ENCODE measurements at places on chromosomes 13 and 19. TPM values are rescaled to one million over a fixed set of nuclear protein-coding genes. Genes with fewer than 3 reads are reported as not detected.
A peak's percentile ranks its signal among the peaks of the same experiment; 100 is the strongest.

DNA sequence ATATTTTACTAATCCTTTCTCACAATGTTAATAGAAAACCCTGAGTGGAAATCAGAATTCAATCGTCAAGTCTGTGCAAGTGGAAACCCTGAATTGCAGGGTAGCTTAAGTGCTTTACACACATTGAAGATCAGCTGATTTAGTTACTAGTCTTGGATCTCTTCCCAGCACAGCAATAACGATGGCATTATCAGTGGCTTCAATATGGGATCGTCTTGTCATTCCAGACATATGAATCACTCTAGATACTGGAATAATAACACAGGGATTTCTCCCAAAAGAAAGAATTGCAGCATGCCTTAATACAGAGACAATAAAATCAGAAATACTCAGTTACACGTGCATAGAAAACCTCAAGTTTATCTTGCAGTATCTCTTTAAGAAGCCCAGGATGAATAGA is 12.6 kb upstream of the METTL21C start:
- DNase-seq, result no peak

GRCh38 chr13:41286370-41286769 is 23.0 kb upstream of the MTRF1 start:
- DNase-seq, result no peak

DNA sequence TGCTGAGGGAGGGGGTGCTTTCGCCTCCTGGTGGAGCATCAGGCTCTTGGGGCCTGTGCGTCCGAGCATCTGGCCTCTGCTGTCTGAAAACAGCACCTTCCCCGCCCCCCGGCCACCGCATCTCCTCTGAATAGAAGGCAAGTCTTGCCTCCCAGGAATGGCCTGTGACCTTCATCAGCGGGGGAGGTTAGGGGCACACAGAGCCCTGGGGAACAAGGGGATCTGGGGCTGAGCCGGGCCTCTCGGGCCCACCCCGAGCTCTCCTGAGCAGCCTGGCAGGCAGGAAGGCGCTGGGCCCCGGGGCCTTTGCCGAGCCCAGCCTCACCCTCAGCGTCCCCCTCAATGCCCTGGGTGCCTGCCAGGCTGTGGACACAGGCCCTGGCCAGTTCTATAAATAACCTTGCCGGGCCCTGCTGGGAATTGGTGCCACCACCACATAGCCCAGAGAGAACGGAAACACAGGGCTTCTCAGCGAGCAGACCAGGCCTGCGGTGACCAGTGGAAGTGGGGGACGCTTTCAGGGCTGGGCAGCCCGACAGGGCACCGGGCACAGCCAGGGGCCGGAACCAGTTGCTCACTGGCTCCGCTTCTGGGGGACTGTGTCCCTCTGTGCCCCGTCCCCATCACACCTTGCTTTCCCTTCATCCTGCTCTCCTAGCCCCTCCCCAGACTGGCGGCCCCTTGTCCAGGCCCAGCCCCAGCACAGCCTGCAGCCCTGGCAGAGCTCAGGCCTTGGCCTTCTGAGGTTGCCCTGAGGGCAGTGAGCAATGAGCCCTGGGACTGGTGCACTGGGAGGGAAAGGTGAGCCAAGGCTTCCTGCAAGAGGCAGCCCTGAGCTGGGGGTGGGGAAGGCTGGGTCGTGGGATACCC is 9.5 kb downstream of the STK11 start:
- DNase-seq, result no peak

- DNase-seq, result no peak
Measured at GRCh38 chr13:42396501-42396900, 124.5 kb downstream of the AKAP11 start.

- DNase-seq, result peak; percentile 12
Measured at GRCh38 chr19:29878973-29879654, 62.9 kb upstream of the URI1 start.

GRCh38 chr13:39918620-39919236 is 263.3 kb downstream of the COG6 start:
- DNase-seq, result no peak

USPL1 gene
- 11.2 TPM for total RNA-seq

TMEM221 gene
- 0.59 TPM for total RNA-seq

CEACAM7 gene
- total RNA-seq, result 9.0 TPM

ANKLE1 gene
- total RNA-seq, result 0.66 TPM

KLK4 gene
- total RNA-seq, result not detected
